ENCODE measurements at places on chromosomes 5 and 9.

- DNase-seq = no peak
These were observed 10.1 kb upstream of the MARVELD2 start for GRCh38 chr5:69404659-69405330.

GRCh38 chr9:27280860-27281259 lies 16.1 kb downstream of the EQTN start:
- no peak for DNase-seq

DNA sequence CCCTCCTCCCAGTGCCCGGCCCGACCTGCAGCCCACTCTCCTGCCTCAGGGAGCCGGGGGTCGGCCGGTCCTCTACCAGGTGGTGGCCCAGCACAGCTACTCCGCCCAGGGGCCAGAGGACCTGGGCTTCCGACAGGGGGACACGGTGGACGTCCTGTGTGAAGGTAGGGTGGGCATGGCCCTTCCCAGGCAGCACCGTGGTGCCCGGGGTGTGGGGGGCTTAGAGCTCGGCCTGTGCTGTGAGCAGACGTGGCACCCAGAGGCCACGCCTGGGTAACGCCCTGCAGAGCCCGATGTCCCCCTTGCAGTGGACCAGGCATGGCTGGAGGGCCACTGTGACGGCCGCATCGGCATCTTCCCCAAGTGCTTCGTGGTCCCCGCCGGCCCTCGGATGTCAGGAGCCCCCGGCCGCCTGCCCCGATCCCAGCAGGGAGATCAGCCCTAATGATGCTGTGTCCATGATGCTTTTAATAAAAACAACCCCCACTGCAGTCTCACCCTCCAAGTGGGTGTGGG lies 7.2 kb downstream of the ENTPD8 start:
- DNase-seq = no peak

- no peak for DNase-seq
These were observed 331.9 kb downstream of the MED10 start for GRCh38 chr5:6046296-6046967.

DNA sequence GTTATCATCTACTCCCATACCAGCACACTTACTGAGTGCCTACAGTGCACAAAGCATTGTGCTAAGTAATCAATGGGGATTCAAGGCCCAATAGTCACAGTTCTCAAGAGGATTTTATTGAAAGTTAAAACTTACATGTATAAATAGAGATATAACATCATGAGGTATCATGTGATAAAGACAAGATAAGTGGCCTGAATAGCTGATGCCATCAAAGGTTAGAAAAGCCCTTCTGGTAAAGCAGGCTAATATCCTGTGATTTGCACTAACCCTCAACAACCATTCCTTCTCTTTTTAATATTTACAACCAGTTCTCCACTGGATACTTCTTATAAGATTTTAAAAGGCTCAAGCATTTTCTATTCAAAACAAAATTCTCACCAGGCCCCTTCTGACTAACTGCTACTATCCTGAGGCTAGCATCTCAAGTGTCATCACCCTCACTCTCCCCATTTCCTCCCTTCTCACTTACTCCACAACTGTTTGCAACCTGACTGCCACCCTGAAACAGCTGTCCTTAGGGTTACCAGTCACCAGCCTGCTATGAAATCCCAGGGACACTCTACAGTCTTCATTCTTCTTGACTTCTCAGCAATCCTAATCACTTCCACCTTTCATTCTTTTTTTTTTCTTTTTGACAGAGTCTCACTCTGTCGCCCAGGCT lies 377.9 kb downstream of the ENC1 start:
- no peak for DNase-seq
